Activated CD4-positive, alpha-beta T cell treated with anti-CD3 and anti-CD28 coated beads, Interleukin-2, amount 50 U/mL, for 48 hours (primary cell): ENCODE measurements at places on chromosomes 6 and 20.
A peak's percentile ranks its signal among the peaks of the same experiment; 100 is the strongest.

DNA sequence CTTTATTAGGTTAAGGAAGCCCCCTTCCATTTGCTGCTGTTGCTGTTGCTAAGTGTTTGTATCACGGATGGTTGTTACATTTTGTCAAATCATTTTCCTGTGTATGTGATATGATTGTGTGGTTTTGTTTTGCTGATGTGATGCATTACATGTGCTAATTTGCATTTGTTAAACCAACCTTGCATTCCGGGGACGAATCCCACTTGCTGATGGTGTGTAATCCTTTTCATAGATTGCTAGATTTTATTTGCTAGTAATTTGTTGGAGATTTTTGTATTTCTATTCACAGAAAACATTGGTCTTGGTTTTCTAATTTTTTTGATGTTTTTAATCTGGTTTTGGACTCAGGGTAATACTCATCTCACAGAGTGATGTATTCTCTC is 167.8 kb downstream of the WDR27 start:
- no peak for DNase-seq

- DNase-seq: peak; percentile 50
Observed at GRCh38 chr20:58649288-58650180, 1.5 kb upstream of the STX16 start.

DNA sequence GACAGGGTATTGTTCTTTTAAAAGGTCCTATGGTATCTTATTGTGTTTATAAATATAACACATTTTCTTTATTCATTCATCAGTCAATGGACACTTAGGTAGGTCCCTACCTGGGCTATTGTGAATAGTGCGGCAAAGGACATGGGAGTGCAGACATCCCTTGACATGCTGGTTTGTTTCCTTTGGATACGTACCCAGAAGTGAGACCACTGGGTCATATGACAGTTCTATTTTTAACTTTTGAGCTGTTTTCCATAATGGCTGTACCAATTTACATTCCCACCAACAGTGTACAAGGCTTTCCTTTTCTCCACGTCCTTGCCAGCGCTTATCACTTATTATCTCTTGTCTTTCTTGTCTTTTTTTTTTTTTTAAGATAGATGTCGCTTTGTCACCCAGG is 627.5 kb downstream of the PRKN start:
- no peak for DNase-seq

- no peak for DNase-seq
Observed at GRCh38 chr6:15921243-15921642, 207.6 kb upstream of the MYLIP start.

DNA sequence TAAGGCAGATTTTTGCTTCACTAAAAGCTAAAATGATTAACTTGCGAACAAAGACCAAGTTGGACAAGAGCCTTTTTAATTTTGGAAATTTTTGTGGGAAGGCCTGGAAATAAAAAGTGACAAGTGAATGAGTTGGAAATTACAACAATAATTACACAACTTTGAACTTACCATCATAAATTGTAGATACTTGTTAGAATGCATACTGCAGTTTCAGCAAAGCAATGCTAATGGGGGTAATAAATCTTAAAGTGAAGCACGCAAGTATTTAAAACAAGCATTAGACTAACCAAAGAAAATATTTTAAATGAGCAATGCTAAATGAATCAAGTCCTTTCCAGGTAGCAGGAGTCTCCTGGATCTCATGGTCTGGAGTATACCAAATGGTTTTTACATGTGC is 83.2 kb upstream of the EYA4 start:
- no peak for DNase-seq

GRCh38 chr6:88114838-88115237 is 51.3 kb downstream of the CNR1 start:
- DNase-seq: no peak

DNA sequence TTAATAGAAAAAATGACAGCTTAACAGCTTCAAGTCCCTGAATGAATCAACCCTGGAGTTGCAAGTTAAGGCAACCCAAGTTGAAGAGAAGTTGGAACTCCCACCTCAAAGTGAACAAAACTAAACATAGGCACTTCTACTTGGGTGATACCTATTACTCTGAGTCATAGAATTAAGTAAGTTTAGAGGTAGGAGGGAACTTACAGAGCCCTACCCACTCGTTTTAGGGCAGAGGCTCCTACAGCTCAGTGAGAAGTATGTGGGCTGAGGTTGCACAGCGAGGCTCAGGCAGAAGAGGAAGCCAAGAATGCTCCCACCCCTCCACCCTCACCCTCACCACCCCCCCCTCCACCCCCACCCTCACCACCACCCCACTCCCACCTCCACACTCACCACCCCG is 42.2 kb downstream of the NFATC2 start:
- DNase-seq: no peak

GRCh38 chr6:13870214-13870830 is 54.4 kb upstream of the RNF182 start:
- no peak for DNase-seq

- no peak for DNase-seq
Observed at GRCh38 chr6:29633534-29633905, 537 bp upstream of the GABBR1 start.

- DNase-seq: no peak
Observed at GRCh38 chr6:99017150-99017549, 69.4 kb upstream of the FBXL4 start.

DNA sequence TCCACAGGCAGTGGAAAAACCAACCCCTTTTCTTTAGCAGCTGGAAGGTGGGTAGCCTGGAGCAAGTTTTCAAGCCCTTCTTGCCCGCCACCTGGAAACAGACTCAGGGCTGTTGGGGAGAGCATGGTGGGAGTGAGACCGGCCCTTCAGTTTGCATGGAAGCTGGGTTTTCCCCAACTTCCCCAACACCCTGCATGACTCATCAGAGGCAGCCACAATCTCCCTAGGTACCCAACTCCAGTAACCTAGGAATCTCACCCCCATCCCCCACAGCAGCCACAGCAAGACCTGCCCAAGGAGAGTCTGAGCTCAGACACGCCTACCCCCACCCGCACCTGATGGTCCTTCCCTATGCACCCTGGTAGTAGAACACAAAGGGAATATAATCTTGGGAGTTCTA is 86.3 kb upstream of the IRAK1BP1 start:
- DNase-seq: no peak

DNA sequence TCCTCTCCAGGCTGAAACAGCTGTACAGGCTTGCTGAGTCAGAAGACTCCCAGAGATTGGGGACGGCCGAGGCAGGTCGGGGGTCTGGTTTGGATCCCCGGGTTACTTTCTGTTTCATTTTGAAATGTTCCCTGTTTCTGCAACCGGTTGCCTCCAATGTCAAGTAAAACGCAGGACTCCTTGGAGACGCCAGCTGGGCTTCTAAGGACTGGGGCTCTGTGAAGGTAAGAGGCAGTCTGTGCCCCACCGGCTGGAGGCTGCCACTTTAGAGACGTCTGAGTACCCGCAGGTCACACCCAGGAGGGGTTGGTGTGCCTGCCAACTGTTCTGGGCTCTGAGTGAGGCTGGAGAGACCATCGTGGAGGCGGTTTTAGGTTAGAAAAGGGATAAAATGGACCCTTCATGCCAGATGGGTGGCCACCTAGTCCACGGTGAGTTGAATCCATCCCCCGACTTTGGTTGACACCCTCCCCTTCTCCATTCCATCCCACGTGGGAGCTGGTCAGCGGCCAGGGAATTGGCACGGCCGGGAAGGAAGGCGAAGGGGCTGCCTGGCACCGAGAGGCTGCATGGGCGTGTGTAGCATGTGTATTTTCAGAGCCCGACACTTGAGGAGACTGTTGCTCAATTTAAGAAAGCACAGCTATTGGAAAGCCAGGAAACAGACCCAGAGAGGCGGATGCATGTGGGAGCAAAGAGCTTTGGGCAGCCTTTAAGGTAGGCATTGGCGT is 240.9 kb downstream of the PHACTR1 start:
- peak; percentile 10 for DNase-seq

DNA sequence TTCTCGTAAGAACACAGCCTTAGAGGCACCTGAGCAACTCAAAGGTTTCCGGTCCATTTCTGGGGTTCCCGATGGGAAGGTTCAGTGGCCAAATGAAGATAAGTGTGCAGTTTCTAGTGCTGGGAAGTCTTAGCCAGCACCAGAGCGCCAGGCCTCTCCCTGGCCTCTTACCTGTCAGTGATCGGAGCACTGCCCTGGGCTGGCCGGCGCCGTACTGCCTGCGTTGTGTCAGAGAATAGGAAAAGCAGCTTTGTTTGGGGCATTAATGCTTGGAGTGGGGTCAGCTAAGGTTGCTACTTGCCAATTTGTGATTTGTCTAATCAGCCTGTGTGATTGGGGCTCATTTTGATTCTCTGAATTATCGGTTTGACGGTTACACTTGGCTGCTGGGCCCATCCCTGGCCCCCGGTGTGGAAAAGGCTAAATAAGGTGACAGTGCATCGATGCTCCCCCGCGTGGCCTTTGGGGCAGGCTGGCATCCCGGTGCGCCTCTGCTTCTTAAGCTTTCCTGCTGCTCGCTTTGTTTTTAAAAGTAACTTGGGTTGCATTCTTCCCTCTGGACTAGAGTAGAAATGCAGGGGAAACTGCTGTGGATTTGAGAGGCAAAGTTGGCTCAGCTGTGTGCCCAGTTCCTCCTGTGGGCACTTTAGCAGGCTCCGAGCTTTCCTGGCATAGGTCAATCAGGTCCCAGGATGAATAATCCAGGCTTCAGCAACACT is 51.8 kb downstream of the TCP11 start:
- DNase-seq: no peak

DNA sequence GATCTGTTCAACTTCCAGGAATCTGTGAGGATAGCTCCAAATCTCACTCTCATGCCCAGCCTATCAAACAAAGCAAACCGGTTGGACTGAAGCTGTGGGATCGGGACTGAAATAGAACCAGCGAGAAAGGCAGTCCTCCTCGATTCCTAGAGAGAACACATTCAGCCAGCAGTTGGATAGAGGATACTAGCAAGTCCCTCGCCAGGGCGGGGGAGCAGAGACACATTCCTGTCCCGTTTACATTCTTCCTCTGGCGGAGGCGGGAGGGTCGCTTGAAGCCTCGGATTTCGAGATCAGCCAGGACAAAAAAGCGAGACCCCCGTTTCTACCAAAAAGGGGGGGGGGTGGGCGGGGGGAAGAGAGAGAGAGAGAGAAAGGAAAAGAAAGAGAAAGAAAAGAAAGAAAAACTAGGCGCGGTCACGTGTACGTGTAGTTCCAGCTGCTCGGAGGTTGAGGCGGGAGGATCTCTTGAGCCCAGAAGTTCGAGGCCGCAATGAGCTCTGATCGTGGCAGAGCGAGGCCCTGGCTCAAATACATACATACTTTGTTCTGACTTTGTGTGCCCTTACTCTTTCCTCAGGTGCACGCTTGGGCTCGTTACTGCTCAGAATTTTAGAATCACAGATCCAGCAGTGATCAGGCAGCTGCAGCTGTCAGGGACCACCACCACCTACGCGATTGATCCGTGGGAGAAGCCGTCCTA is 19.5 kb downstream of the ZNF311 start:
- DNase-seq: no peak

- no peak for DNase-seq
Observed at GRCh38 chr6:83476971-83477370, 35.4 kb upstream of the PRSS35 start.

DNA sequence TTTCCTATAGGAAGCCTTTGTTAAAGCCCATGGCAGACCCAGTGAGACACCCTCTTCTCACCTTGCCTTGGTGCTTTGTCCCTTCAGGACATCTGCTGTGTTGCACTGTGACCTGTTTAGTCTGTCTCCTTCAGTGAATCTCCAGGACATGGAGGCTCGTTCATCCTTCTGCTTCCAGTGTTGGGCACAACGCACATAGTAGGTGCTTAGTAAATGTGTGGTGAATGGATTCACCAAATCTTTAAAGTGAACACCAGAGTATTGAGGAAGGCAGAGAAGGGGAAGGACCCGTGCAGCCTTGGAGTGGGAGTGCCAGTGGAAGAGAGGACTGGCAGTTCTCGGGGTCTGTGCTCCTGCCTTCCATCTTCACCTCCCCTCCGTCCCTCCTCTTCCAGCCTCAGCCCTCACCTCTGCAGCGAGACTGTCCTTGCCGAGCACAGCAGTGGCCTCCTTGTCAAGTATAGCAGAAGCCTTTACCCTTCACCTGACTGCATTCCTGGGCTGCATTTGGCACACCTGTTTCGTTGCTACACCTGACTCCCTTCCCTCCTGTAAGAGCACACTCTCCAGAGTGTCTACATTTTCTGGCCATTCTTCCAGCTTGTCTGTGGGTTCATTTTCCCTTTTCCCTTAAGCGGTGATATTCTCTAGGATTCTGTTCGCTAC is 49.2 kb downstream of the ARID1B start:
- DNase-seq: no peak

- no peak for DNase-seq
Observed at GRCh38 chr6:151004383-151005024, 139.0 kb downstream of the MTHFD1L start.

DNA sequence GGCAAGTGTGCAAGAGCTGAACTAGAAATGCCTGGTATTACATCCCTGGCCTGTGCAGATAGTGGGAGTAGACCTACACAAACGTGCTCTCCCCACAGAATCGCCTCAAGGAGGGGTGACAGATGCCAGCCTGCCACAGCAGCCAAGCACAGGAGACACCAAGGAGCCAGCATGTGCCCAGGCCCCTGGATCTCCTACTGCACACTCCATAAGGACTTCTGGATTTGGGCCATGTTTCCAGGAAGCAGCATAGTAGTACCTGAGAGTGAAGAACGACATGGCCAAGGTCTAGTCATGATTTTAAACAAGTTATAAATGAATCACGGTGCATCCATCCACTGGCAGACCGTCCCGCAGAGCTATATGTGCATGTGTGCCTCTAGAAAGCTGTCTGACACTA is 232.2 kb downstream of the SYNDIG1 start:
- DNase-seq: no peak

DNA sequence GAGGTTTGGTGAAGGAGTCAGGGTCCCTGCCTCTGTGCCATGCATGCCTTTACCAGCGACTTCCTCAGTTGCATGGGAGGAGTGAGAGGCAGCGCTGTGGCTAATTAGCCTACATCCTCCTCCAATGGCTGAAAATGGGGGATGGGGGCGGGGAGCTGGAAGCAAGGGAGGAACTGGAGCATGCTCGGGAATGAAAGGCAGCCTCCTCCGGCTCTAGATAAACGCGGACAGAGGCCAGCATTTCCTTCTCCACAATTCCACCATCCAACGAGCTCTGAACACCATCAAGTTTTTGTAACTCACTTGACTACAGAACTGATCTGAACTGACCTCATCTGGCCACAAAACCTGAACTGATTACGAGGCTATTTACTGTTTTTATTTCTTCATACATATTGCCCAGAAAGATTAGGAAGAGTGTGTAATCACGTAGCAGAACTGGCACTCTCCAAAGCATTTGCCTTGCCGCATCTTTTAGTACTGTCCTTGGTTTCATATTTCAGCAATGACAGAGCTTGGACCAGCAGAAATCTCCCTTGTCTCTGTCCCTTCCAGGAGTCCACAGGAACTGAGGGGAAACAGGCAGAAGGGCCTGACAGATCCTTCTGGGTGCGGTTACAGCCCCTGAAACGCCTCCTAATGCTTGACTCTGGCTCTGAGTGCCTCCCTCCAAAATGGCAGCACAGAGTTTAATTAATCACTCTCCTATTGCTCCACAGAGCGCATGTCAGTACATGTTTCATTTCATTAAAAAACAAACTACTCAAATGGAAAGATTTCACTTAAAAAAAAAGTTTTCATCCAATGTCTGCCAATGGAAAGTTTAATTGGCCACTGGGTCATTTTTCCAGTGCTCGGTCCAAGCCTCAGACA is 58.2 kb upstream of the TRAF3IP2 start:
- DNase-seq: no peak
